ENCODE measurements at places on chromosomes 12 and 14. TPM values are rescaled to one million over a fixed set of nuclear protein-coding genes. Genes with fewer than 3 reads are reported as not detected.

Gene SERPINA9
- not detected for total RNA-seq

Gene KCNH3
- total RNA-seq, result not detected

Gene ZC2HC1C
- 3.9 TPM for total RNA-seq

Gene NAV3
- total RNA-seq, result 1.3 TPM

Gene SLC17A8
- 2.3 TPM for total RNA-seq
